Astrocyte (in vitro differentiated cells and primary cell): ENCODE measurements at places on chromosomes 3 and 15. TPM values are rescaled to one million over a fixed set of nuclear protein-coding genes. Genes with fewer than 3 reads are reported as not detected.

DNA sequence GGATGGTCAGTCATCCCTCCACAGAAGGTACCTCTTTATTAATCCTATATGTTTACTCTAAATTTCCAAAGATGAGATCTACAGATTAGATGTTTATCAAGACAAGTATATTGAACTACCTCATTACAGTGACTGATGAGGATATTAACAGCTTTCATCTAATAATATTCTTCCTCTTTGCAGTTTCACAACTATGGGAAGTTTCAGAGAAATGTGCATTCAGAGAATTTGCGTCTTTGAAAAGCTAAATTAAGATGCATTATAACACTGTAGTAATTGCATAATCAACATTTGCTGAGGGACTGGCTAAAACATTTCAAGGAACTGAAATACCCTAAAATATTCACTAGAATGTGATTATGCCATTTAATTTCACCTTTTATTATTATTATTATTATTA, 46.7 kb downstream of the MCF2L2 start:
- peaks cover 5% of the 10 kb centered on the region for H3K4me1 ChIP-seq
- H3K4me3 ChIP-seq = no peak overlapping the region
- DNase-seq = no peak
- no peaks in the 10 kb centered on the region for H3K36me3 ChIP-seq
- H3K27me3 ChIP-seq = peaks cover 4% of the 10 kb centered on the region

- no peaks in the 10 kb centered on the region for H3K36me3 ChIP-seq
- H3K27me3 ChIP-seq = no peaks in the 10 kb centered on the region
- peaks cover 43% of the 10 kb centered on the region for H3K4me1 ChIP-seq
- H3K4me3 ChIP-seq = no peak overlapping the region
- DNase-seq = no peak
- H3K27ac ChIP-seq = no peak overlapping the region
Measured at GRCh38 chr3:38988955-38989354, 62.8 kb downstream of the SCN11A start.

DNA sequence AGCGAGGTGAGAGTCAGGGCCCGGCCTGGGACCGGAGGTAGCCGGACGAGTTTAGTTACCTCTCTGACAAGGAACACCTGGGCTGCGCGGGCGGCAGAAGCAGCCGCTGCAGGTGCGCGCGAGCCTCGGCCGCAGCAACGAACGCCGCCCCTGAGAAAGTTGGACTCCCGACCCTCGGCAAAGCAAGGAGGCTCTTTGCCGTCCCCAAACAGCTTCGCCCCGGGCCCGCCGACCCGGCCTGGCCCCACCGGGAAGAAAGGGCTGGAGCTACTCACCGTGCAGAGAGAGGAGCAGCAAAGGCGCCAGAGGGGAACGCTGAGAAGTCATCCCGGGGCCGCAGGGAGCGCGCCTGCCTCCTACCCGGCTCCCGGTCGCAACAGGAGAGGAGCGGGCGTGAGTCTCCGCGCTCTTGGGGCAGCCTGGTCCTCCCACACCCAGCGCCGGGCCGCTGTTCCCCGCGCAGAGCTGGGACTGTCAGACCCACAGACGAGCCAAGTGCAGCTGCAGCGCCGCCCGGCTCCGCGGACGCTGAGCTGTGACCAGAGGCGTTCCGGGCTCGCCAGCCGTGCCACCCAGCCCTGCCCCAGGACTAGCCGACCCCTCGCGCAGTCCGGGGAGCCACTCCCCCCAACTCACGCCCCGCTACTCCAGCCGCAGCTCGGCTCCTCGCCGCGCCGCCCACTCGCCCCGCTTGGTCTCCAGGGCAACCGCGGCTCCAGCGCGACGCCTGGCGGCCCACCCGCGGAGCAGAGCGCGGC, at the start of gene IGSF11:
IGSF11 (minus strand) TSS at position 591 of the 758 bp plus-strand sequence; CDS start at position 327, 264 bp downstream.
- H3K4me1 ChIP-seq = peaks cover 5% of the 10 kb centered on the region
- peaks cover 35% of the 10 kb centered on the region for H3K27me3 ChIP-seq
- peak; percentile 38 for DNase-seq

DNA sequence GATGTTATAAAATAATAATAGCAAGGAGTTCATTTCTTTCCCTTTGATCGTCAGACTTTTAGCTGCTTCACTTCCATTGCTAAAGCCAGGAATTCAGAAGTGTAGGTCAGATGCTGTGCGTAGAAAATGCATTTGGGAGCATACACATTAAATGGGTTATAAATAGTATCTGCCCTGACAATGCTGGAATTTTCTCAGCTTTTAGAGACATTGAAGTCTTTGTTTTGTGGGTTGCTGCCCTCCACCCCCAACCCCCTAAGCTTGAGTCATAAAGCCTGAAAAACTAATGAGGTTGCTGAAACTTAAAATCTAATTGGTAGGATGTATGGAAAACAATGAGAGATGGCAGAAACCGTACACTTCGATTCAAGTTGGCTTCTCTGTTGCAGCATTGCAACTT, 81.9 kb downstream of the MITF start:
- H3K36me3 ChIP-seq = no peaks in the 10 kb centered on the region
- H3K27me3 ChIP-seq = no peaks in the 10 kb centered on the region
- H3K4me3 ChIP-seq = no peak overlapping the region
- DNase-seq = peak; percentile 53
- H3K4me1 ChIP-seq = no peaks in the 10 kb centered on the region

- H3K36me3 ChIP-seq = no peaks in the 10 kb centered on the region
- DNase-seq = peak; percentile 63
- no peak overlapping the region for H3K27ac ChIP-seq
- H3K27me3 ChIP-seq = no peaks in the 10 kb centered on the region
Measured at GRCh38 chr15:56496635-56497034, 31.7 kb upstream of the MNS1 start.

GRCh38 chr3:63559884-63560283, 92.6 kb upstream of the SNTN start:
- H3K4me1 ChIP-seq = no peaks in the 10 kb centered on the region
- peak; percentile 35 for DNase-seq
- H3K27ac ChIP-seq = no peak overlapping the region
- no peaks in the 10 kb centered on the region for H3K27me3 ChIP-seq

- no peaks in the 10 kb centered on the region for H3K36me3 ChIP-seq
- no peak overlapping the region for H3K27ac ChIP-seq
- peaks cover 87% of the 10 kb centered on the region for H3K27me3 ChIP-seq
Measured at GRCh38 chr15:67832031-67832551, 6.8 kb downstream of the SKOR1 start.

DNA sequence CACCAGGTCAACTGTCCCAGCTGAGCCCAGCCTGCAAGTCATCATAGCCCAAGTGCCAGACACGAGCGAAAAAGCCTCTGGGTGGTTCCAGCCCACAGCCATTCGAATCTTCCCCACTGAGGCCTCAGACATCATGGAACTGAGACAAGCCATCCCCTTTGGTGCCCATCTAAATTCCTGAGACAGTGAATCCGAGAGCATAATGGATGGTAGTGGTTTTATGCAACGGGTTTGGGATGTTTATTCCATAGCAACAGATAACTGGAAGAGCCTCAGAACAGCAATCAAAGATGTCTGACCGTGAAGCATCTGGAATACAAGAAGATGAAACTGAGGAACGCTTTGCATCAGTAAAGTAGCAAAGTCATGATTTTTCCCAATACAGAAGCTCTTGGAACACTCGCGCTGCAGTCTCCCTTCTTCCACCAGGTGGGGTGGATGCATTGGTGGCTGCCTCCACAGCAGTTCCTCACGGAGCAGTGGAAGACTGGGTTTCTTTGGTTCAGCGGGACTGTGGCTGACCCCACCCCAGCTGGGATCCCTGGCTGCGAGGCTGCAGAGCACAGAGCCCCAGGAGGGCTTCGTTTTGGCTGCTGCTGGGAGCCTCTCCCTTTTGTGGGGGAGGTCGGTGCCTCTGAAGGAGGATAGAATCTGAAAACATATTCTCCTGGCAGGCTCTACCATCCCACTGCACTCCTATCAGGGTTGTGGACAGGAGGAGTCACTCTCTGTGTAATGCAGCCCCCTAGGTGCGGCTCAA, 26.4 kb upstream of the PDE8A start:
- H3K4me1 ChIP-seq = peaks cover under 1% of the 10 kb centered on the region
- no peaks in the 10 kb centered on the region for H3K27me3 ChIP-seq
- no peaks in the 10 kb centered on the region for H3K36me3 ChIP-seq
- H3K27ac ChIP-seq = no peak overlapping the region
- no peak overlapping the region for H3K4me3 ChIP-seq

GRCh38 chr15:39609166-39609916, 28.5 kb downstream of the THBS1 start:
- H3K36me3 ChIP-seq = no peaks in the 10 kb centered on the region
- no peaks in the 10 kb centered on the region for H3K4me1 ChIP-seq
- H3K27ac ChIP-seq = no peak overlapping the region
- DNase-seq = no peak
- H3K27me3 ChIP-seq = no peaks in the 10 kb centered on the region

- peaks cover 2% of the 10 kb centered on the region for H3K27me3 ChIP-seq
- no peak for DNase-seq
- no peak overlapping the region for H3K4me3 ChIP-seq
- H3K4me1 ChIP-seq = peaks cover 3% of the 10 kb centered on the region
Measured at GRCh38 chr15:92631721-92632120, 23.9 kb downstream of the FAM174B start.

DNA sequence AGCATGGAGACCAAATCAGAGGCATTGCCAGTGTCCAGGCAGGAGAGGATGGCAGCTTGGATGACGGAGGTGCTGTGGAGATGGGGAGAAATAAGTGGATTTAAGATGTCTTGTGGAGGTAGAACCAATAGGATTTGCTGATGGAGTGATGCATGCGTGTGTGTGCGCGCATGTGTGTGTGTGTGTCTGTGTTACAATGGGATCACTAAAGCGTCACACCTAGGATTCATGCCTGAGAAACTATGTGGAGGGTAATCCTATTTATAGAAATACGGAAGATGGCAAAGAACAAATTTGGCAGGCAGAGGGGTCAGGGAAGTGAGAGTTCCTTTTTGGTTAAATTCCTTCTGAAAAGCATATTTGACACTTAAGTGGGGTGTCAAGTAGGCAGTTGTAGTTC, 64.8 kb upstream of the ARL8B start:
- H3K27ac ChIP-seq = no peak overlapping the region
- no peaks in the 10 kb centered on the region for H3K27me3 ChIP-seq
- peak; percentile 16 for DNase-seq
- H3K36me3 ChIP-seq = no peaks in the 10 kb centered on the region

GRCh38 chr3:31105011-31105410, 210.6 kb upstream of the GADL1 start:
- H3K4me3 ChIP-seq = no peak overlapping the region
- H3K27ac ChIP-seq = peak overlapping the region; percentile 15
- peaks cover 16% of the 10 kb centered on the region for H3K4me1 ChIP-seq
- DNase-seq = no peak

- no peak overlapping the region for H3K27ac ChIP-seq
- H3K27me3 ChIP-seq = no peaks in the 10 kb centered on the region
- H3K4me3 ChIP-seq = no peak overlapping the region
- no peak for DNase-seq
Measured at GRCh38 chr3:57173687-57174086, 8.5 kb upstream of the IL17RD start.

GRCh38 chr3:188367678-188368077, 213.7 kb downstream of the LPP start:
- peaks cover 11% of the 10 kb centered on the region for H3K4me1 ChIP-seq
- no peak overlapping the region for H3K4me3 ChIP-seq
- no peak for DNase-seq

DNA sequence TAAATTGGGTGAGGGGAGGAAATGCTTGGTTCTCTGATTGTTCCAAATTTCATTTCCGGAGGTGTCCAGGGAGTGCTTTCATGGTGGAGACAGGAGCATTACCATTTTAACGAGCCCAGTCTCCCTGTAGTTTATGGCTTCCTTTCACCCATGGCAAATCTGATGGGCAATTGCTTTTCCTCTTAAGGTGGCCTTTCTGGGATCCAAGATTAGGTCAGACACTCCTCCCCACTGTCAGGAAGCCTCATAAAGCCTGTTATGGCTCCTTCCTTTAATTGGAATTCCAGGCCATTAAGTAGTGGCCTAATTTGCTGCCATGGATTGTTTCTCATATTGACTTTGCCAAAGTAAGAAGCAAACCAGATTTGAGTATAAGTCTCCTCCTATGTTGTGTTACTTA, 157.8 kb downstream of the PDCD6IP start:
- no peak overlapping the region for H3K27ac ChIP-seq
- H3K4me1 ChIP-seq = no peaks in the 10 kb centered on the region
- H3K4me3 ChIP-seq = no peak overlapping the region
- H3K36me3 ChIP-seq = no peaks in the 10 kb centered on the region
- no peak for DNase-seq

DNA sequence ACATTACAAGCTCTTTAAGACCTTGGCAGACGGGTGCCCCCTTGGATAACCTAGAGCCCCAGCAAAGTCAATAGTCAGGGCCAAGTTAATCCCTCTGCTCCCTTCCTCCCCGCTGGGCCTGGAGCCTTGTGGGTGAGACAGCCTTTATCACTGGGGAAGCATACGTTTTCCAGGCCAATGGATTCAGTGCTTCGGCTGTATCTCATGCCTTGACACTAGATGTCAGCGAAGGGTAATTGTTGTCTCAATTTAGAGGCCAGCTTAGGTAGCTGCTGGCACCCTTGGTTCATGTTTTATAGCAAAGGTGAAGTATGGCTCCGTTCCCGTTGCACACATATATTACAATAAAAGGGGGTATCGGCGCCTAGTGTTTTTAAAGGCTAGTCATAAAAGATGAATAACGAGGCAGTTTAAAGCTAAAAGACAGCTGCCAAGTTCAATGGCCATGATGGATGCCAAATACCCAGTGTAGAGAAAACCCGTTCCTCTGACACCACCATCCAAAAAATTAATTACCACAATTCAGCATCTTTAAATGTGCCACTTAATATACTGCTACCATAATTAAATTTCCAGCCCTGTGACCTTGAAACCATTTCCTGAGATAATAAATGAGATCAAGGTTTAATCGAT, 52.3 kb upstream of the BNIP2 start:
- DNase-seq = no peak
- H3K27ac ChIP-seq = no peak overlapping the region

- H3K36me3 ChIP-seq = no peaks in the 10 kb centered on the region
- H3K27ac ChIP-seq = no peak overlapping the region
- no peak for DNase-seq
- H3K4me3 ChIP-seq = no peak overlapping the region
Measured at GRCh38 chr3:85627932-85628331, 669.1 kb downstream of the CADM2 start.

Gene CFAP100
- not detected in 2 replicates for total RNA-seq

Gene CPN2
- not detected in 2 replicates for total RNA-seq

Gene EBLN2
- 3.1 TPM in 2 replicates for total RNA-seq

Gene CRBN
- 26.1 and 28.2 TPM in 2 replicates for total RNA-seq

Gene SLC28A1
- not detected in 2 replicates for total RNA-seq

Gene FSTL1
- total RNA-seq = 1,010 and 1,056 TPM in 2 replicates

Gene CPNE9
- total RNA-seq = 0.20 TPM in 1 of 2 replicates, not detected in the other

Gene CPLX3
- total RNA-seq = not detected in 2 replicates

Gene NAALADL2
- 2.7 and 3.3 TPM in 2 replicates for total RNA-seq
